ENCODE measurements at places on chromosomes 4 and X. TPM values are rescaled to one million over a fixed set of nuclear protein-coding genes. Genes with fewer than 3 reads are reported as not detected.

Gene ESX1
- not detected for total RNA-seq

DNA sequence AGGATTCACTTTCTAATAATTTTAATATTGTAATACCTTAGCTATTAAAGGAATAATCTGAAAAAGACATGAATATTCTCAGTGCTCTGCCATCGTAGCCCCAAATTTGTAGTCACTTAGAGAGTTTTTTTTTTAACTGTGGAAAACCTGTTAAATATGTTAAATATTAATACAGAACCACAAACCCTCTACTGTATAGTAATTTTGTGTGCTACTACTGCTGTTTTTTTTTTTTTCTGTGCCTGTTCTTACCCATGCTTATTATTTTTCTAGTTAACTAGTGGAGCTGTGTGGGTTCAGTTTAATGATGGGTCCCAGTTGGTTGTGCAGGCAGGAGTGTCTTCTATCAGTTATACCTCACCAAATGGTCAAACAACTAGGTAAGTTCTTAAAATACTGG lies 15.8 kb downstream of the PLK4 start:
- DNase-seq, result no peak

DNA sequence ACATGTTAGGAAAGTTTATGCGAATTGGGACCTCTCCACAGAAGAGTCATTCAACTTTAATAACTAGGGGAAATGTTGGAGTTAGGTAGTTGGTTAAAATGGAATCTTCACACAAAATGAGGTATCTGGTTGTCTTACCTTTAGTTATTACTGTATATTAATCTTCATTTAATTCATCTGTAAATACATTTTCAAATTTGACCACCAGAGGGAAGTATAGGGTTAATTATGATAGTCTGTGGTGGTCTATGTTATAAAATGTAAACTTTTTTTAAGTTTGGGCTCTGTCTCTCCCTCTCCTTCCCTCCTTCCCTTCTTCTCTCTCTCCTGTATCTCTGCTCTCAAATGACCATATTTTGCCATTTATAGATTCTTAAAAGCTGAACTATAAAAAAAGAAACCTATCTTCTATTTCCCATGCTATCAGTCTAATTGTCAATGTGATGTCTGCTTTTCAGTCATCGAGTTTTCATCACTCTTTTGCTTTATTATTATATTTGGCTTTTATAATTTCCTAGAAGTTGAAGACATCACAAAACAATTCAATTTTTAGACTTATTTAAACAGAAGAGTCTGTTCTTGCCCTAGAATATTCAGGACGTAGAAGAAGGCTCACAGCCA lies 49.8 kb downstream of the TMEM144 start:
- no peak for DNase-seq

GRCh38 chrX:15864629-15865028 lies 10.0 kb upstream of the AP1S2 start:
- no peak for DNase-seq

Gene ZNF141
- 7.1 TPM for total RNA-seq

DNA sequence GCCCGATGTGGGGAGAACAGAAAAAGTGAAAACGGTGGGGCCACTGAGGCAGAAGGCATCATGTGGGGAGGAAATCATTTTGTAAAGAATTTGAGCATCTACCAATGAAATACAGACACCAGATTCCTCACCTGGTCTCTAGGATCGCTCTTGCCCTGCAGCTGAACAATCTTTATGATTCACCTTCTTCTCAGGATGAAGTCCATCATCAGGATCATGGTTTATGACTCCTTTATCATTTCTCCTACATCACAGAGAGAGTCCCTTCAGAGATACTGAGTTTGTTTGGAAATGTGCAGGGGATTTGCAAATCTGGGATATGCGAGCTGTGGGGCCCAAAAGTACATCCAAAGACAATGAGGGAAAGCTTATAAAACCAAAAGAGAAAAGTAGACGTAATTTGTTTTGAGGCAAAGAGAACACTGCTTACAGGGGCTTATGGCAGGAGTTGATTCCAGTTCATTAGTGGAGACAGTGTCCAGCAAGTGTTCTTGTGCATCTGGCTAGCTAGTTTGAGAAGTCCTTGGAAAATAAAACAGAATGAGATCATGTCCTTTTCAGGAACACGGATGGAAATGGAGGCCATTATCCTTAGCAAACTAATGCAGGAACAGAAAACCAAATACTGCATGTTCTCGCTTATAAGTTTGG lies 15.3 kb upstream of the ANXA5 start:
- no peak for DNase-seq

Gene TEX13D
- not detected for total RNA-seq

Gene WDR44
- 12.0 TPM for total RNA-seq

Gene MAGEA1
- total RNA-seq, result not detected

DNA sequence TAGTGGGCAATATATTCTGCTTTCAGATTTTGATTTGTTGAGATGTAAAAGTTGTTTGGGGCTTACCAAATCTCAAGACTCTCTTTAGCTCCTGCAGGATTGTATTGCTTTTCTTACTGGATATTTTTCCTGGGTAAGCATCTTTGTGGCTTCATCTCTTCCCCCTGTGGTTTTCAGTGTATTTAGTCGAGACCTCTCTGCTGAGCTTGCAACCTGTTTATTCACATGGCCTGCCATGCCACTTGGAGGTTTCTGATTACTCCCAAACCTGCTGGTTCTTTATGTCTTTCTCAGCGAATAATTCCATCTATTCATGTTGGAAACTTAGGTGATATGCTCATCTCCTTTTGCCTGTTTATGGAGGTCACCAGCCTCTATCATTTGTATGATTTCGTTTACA lies 10.9 kb downstream of the CCNG2 start:
- DNase-seq, result no peak

DNA sequence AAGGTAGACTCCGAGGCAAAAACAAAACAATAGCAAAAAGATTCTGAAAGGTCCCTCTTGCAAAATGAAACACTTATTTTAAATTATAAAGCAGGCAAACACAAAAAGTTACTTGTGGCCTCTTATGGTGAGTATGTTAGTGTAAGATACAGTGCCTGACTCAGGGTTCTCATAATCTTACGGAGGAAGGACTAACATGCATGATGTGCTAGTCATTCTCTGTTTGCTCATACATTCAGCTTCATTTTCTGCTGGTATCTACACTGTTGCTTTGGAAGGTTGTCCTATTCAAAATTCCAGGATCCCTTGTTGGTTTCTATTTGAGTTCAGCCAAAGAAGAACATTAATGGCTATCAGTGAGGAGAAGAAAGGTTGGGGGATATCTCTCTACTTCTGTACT lies 249.1 kb upstream of the FAM47A start:
- no peak for DNase-seq

DNA sequence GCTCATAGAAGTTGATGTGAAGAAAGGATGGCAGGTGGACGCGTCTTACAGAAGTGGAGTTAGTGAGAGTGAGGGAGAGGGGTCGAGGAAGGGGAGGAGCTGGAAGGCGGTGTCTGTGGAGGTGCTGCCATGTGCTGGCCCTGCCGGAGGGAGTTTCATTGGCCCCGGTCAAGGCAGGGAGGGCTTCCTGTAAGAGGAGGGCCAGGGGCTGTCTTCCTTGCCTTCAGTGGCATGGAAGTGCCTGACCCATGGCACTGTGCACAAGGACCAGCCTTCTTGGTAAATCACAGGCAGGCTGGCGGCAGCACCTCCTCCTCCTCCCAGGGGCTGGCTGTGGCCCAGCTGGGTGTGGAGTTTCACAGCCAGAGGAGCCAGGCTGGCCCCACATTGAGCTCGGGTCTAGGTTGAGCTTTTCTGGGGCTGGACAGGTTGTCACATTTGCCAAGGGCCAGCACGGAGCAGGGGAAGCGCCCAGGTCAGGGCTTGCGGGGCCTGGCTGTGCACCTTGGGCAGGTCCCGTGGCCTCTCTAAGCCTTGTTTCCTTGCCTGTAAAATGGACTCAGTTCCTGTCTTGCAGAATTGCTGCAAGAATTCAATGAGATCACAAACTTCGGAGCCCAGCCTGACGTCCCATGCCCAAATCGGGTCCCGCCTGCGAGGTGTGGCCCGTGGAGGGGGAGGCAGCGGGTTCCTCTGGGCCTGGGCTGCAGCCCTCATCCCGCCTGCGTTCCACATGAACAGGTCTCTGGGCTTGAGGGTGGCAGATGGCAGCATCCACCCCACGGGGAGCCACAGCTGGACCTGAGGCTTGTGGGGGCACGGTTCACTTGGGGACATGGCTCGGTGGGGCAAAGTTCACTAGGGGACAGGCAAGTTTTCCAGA lies 7.0 kb downstream of the HTRA3 start:
- peak; percentile 87 for DNase-seq

- DNase-seq, result no peak
Observed at GRCh38 chr4:152677117-152677516, 2.7 kb downstream of the TMEM154 start.

Gene EDA2R
- 1.0 TPM for total RNA-seq

DNA sequence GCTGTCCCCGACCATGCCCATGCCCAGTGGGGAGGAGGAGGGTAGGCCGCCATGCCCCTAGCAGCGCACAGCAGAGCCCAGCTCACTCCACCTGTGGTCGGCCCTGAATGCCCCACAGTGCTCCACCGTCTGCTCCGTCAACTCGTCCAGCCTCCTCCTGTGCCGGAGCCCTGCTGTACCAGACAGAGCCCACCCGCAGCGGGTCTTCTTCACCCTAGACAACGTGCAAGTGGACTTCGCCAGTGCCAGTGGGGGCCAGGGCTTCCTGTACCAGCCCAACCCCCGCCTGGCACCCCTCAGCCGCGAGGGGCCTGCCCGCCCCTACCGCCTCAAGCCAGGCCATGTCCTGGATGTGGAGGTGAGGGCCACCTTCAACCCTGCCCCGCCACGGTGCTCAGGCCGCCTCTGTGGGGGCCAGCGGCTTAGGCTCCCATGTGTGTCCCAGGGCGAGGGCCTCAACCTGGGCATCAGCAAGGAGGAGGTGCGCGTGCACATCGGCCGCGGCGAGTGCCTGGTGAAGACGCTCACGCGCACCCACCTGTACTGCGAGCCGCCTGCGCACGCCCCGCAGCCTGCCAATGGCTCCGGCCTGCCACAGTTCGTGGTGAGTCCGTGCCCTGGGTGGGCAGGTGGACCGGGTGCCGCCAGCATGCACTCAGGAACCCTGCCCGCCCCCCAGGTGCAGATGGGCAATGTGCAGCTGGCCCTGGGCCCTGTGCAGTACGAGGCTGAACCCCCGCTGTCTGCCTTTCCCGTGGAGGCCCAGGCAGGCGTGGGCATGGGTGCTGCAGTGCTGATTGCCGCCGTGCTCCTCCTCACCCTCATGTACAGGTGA lies 6.9 kb upstream of the SRPK3 start:
- peak; percentile 16 for DNase-seq

- no peak for DNase-seq
Observed at GRCh38 chr4:47485768-47486167, 693 bp downstream of the ATP10D start.

GRCh38 chrX:152343306-152343705 lies 107.8 kb downstream of the GABRA3 start:
- DNase-seq, result no peak

- no peak for DNase-seq
Observed at GRCh38 chrX:109749207-109749606, 16.1 kb upstream of the ACSL4 start.

- DNase-seq, result no peak
Observed at GRCh38 chr4:3021627-3022026, 52.7 kb downstream of the HTT-AS start.

Gene CYTL1
- not detected for total RNA-seq

- DNase-seq, result no peak
Observed at GRCh38 chr4:38316045-38316444, 348.0 kb upstream of the KLF3 start.

DNA sequence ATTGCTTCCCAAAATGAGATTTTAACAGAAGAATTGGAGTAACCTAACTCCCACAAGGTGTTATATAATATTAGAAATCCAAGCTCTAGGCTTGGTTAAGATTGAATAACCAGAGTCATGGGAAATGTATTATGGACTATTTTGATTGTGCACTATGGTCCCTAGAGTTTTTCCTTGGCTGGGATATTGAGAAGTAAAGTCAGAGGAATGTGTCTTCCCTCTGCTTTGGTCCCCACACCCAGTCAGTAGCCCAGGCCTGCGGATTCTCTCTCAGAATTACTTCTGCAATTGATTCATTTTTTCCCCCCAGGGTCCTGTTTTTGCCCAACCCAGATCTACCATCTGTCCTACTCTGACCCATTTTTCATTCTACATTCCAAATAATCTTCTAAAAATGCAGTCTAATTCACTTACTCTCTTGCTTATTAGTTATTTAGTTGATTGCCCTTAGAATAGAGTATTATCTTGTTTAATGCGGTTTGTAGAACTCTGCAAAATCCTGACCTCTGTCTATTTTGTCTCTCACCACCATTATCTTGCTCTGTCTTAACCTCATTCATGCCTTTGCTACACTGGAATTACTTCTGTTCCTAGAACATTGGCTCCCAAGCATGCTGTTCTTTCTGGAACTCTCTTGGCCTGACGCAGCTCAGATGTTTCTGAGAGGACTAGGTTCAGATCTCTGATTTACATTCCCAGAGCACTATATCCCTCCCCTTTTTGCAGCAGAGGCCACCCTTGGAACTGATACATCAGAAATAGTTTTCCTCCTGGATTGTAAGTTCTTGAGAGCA lies 23.6 kb downstream of the GUCY1A1 start:
- DNase-seq, result no peak

Gene RTL3
- total RNA-seq, result 0.08 TPM

Data from Right ventricle myocardium superior (tissue), 1 donor.